Stimulated activated CD4-positive, alpha-beta T cell treated with anti-CD3 and anti-CD28 coated beads, Interleukin-2, amount 100 ng/mL, for 24 hours (primary cell): ENCODE measurements at places on chromosomes 5 and 9.

DNA sequence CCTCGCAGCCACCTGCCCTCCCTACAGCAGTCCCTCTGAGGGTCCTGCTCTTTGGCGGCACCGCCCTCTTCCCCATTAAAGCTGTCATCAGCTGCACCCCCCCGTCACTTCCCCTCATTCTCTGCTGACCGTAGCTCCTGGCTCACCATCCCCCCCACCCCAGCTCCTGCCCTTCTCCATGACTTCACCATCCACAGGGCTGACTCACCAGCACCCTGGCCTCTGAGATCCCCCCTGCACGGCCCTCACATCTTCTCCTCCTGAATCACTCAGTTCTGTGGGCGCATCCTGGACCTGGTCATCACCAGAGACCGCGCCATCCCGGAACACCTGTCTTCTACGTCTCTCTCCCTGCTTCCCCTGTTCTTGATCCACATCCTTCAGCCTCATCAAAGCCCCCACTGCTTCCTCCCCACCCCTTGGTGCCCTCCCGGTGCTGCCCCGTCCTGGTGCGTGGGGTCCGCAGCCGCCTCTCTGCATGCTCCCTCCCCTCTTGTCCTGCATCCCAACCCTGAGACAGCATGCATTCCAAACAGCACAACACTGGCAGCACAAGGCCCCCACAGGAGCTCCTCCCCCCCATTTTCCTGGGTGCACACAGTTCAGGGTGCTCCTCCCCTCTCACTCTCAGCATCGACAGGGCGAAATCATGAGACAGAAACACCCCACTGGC lies 12.9 kb downstream of the FLT4 start:
- DNase-seq = no peak

- no peak for DNase-seq
Observed at GRCh38 chr9:68476847-68477246, 63.8 kb downstream of the TMEM252 start.

DNA sequence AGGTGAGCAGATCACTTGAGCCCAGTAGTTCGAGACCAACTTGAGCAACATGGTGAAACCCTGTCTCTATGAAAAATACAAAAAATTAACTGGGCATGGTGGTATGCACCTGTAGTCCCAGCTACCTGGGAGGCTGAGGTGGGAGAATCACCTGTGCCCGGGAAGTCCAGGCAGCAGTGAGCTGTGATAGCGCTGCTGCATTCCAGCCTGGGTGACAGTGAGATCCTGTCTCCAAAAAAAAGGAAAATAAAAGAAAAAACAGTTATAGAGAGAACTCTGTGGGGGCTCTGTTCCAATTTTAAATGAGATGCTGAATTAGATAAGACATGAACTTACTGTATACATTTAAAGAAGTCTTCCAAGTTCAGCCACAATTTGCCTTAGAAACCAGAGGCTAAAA lies 44.2 kb downstream of the SLC38A9 start:
- no peak for DNase-seq

GRCh38 chr9:113475031-113475430 lies 11.5 kb downstream of the RGS3 start:
- DNase-seq = no peak

DNA sequence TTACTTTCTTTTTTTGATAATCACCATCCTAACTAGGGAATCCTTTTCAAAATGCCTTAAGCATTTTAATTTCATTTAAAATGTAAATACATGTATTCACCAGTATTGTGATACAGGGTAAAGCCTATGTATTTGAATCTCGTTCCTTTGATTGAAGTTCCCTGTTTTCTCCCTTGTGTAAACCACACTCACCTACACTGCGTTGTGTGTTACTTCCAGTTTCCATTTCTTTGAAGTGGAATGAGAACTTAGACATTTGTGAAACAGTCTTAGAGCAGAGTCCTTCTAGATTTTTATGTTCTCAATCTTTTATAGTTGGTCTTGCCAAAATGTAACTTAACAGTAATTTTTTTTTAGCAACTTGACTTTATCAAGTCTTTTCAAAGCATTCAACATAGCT lies 101.4 kb downstream of the ZNF462 start:
- no peak for DNase-seq

DNA sequence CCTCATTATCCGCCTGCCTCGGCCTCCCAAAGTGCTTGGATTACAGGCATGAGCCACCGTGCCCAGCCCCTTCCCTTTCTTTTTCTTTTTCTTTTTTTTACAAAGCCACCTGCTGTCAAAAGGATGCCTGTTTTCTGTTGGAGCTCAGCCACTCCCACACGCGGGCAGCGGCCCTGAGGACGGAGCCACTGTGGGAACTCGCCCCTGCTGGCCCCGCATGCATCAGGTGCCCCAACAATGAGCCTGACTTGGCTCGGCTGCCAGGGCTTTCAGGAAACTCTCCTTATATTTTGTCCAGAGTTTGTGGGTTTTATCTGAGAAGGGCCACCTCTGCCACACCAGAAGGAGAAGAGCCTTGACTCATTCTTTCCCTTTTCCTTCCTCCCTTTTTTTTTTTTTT lies 37.1 kb upstream of the LRRC14B start:
- DNase-seq = no peak

DNA sequence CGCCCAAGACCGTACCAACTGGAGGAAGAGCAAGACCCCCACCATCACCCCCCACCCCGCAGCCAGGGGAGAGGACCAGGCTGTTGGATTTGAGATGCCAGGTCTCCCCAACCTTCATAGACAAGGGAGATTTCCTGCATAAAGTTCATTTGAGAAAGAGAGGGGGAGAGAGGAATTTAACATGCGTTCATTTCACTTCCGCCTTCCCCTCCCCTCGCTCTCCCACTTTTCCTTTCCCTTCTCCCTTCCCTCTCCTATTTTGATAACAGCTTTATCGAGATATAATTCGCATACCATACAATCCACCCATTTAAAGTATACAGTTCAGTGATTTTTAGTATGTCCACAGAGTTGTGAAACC lies 4.2 kb upstream of the NKX2-5 start:
- no peak for DNase-seq

DNA sequence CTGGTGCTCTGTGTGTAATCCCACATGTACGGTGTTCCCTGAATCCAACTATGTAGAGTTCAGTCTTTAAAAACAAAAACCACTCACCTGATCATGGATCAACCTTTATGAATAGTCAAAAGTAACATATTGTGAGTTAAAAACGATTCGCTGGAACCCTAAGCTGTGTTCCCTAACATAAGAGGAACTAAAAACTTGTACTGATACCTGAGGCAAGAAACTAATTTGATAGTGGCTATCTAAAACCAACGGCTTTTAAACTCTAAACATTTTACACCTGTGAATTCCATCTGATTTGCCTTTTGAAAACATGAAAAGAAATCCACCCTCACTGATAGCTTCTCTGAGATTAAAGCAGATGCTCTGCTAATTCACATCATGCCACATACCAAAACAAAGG lies 101.5 kb downstream of the DEPDC1B start:
- DNase-seq = no peak

DNA sequence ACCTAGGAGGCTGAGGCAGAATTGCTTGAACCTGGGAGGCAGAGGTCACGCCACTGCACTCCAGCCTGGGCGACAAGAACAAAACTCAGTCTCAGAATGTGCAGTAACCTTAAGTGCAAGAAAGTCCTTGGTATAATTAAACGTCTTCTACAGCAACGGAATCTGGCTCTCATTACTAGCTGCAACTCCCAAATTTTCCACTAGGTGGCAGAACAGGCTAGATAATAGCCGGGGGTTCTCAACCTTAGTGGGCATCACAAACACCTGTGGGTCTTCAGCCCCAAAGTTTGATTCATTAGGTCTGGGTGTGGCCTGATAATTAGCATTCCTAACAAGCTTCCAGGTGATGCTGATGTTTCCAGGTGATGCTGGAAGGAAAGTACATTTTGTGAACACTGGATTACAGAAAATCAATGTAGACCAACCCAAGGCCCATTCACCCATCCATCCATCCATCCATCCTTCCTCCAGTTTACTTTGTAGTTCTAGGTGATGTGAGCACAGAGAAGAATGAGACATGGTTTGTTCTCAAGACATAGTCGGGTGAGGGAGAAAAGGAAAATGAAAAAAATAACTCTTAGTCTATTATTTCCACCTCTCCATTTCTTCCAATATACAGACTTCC lies 37.3 kb downstream of the FBXW2 start:
- peak; percentile 79 for DNase-seq

- peak; percentile 83 for DNase-seq
Observed at GRCh38 chr9:133133681-133134387, 12.8 kb upstream of the RALGDS start.

DNA sequence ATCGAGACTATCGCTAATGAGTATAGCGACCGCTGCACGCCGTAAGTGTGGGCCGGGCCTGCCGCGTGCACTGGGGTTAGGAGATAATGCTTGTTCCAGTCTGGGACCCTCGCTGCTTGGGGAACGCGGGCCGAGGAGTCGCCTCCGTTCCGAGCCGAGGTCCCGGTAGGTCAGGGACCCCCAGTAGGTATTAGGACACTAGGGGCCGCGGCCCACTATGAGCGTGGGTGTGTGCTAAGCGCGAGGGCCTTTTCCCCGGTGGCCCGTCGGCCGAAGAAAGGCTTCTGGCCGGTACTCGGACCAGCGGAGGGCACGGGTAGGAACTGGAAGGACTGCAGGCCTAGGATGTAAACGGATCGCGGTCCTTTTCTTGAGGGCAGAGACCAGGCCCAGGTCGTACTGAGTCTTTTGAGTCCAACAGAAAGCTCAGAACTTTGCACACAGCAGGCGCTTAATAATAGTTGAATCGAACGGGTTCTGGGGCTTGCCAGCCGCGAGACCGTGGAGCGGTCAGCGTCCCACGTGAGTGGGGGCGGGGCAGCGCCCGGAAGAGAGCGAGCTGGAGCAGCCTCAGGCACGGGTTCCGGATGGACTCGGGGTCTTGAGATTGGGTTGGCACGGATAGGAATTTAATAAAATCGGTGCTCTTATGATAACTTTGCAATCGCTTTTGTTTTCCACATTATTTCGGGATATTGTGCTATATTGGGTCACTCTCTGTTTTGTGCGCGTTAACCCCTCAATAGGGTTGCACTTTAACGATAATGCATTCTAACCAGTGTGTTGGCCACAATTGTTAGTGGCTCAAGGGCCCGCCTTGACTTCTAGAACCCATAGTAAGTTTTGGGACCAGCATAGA lies 733 bp downstream of the HSPA4 start:
- peak; percentile 70 for DNase-seq

DNA sequence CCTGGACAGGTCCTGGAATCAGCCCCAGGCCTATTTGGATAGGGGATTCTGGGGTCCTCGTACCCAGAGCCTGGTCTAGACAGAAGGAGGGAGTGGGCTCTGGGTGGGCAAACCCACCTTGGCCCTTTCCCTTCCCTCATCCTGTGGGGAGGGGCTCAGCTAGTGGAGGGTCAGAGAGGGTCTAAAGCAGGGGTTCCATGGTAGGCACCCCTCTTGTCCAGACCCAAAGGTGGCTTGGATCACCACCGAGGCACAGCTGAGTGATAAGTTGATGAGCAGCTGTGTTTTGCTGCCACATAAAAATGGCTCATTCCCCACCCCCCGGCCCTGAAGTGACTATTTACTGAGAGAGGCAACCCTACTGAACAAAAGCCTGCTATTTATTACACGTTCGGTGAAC lies 53.8 kb upstream of the KCNMB1 start:
- DNase-seq = no peak

DNA sequence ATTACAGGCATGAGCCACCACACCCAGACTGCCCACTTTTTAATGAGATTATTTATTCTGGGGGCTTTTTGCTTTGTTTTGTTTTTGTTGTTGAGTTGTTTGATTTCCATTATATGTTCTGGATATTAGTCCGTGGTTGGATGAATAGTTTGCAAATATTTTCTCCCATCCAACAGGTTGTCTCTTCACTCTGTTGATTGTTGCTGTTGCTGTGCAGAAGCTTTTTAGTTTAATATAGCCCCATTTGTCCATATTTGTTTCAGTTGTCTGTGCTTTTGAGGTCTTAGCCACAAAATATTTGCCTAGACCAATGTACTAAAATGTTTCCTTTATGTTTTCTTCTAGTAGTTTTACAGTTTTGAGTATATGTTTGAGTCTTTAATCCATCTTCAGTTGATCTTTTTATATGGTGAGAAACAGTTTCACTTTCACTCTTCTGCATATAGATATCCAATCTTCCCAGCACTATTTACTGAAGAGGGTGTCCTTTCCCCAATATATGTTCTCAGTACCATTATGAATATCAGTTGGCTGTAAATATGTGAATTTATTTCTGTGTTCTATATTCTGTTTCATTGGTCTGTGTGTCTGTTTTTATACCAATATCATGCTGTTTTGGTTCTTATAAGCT lies 30.2 kb upstream of the TBCA start:
- DNase-seq = no peak

DNA sequence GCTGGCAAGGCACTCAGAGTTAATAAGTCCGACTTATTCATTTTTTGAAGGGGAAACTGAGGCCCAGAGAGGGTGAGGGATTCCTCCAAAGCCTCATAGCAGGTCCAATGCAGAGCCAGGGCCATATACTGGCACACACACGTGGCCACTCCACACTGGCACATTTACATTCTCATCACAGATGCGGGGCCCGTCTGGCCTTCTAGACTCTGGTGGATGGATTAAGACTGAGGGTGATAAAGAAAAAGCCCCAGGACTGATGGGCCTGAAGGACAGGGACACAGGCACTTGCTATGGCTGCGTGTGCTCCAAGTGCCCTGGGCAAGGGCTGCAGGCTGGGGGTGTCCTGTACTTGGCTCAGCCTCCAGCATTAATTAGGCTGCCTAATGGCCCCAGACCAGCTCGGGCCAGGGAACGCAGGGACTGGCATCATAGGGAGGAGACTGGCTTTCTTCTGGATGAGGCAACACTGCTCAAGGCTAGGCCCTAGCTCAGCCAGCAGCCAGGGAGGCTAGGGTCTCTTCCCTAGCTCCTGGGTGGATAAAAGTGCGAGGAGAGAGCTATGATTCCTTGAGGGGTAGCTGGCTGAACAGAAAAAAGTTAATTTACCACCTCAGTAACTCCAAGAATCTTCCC lies 28.5 kb upstream of the CSF1R start:
- no peak for DNase-seq

DNA sequence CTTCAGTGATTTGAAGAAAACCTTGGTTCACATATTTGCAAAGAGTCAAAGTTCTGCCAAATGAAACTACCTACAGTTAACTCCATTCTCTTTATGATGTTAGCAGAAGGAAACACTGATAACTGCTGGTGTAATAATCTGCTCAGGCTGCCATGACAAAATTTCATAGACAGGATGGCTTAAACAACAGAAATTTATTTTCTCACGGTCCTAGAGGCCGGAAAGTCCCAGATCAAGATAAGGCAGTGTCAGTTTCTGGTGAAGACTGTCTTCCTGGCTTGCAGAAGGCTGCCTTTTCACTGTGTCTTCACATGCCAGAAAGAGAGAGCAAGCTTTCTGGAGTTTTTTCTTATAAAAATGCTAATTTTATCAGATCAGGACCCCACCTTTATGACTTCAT lies 102.4 kb upstream of the PARP8 start:
- no peak for DNase-seq

DNA sequence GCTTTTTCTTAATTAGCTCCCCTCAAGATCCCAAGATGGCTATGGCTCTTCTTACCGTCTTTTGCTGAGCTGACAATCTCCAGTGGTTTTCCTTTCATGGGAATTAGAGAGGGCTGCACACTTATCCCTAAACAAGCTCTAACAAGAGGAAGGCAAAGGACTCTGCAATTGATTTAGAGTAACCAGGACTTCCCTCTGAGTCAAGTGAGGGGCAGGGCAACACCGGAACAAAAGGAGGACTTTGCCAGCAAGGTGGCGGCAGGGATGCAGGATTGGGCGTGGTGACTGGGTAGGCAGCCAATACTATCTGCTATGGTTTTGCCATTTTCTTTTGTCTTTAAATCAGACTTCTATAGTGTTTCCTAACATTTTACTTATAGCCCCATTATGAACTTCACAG lies 9.8 kb downstream of the SLC44A1 start:
- no peak for DNase-seq

- DNase-seq = no peak
Observed at GRCh38 chr5:67997892-67998457, 217.6 kb upstream of the PIK3R1 start.

GRCh38 chr5:168976311-168976970 lies 324.5 kb downstream of the SLIT3 start:
- DNase-seq = no peak
